Activated CD4-positive, alpha-beta T cell treated with anti-CD3 and anti-CD28 coated beads for 24 hours (primary cell): ENCODE measurements at places on chromosomes 3 and 15.

DNA sequence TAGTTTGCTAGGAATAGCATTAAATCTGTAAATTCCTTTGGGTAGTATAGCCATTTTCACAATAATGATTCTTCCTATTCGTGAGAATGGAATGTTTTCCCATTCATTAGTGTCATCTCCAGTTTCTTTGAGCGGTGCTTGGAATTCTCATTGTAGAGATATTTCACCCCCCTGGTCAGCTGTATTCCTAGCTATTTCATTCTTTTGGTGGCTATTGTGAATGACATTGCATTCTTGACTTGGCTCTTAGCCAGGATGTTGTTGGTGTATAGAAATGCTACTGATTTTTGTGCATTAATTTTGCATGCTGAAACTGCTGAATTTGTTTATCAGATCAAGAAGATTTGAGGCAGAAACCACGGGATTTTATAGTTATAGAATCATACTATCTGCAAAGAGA, 690.5 kb upstream of the ALCAM start:
- no peak for DNase-seq

- DNase-seq: no peak
Measured at GRCh38 chr15:74502301-74502700, 38.7 kb upstream of the ARID3B start.

GRCh38 chr3:101189176-101189575, 131.2 kb downstream of the IMPG2 start:
- DNase-seq: no peak

GRCh38 chr3:129657261-129658046, 51.0 kb upstream of the PLXND1 start:
- no peak for DNase-seq

DNA sequence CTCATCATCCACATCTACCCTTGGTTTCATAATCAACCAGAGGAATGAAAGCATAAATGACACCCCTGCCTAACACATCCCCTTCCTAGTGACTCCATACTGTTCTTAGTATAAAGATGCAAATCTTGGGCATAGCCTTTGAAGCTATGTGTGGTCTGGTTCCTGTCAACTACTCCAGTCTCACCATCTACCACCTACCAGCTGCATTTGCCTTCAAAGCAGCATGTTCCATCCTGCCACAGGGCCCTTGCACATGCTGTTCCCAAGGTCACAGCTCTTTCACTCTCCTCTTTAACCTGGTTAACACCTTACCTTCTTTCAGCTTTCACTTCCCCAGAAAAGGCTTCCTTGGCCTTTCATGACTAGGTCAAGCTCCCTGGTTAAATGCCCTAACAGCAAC, 62.3 kb upstream of the ARHGEF3 start:
- no peak for DNase-seq

- no peak for DNase-seq
Measured at GRCh38 chr15:47432826-47433225, 284.5 kb upstream of the SEMA6D start.

DNA sequence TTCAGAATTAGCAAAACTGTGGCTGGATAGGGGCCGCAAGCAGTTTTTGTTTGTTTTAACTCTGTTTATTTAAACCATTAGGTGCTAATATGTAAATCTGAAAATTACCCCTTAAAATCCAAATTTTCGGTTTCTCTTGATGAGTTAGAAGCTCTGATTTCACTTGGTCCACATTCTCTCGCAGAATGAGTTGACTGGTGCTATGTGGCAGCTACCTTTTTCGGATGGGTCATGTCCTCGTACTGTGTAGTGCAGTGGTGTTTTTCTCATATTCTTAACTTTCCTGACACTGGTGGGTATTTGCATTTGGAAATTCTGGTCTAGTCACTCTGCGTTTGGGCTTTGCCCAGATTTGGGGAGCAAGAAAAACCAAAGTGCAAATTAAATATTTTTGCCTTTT, 87.1 kb downstream of the DIPK2A start:
- no peak for DNase-seq

- no peak for DNase-seq
Measured at GRCh38 chr3:28637742-28638141, 289.1 kb upstream of the AZI2 start.

GRCh38 chr3:11643201-11643603, 513 bp downstream of the VGLL4 start:
- DNase-seq: peak; percentile 20

GRCh38 chr3:171559586-171559985, 99.4 kb upstream of the TNIK start:
- no peak for DNase-seq

GRCh38 chr15:42726114-42726513, 10.8 kb downstream of the CDAN1 start:
- no peak for DNase-seq

GRCh38 chr3:4655145-4656045, 162.2 kb downstream of the ITPR1 start:
- DNase-seq: no peak

- no peak for DNase-seq
Measured at GRCh38 chr3:5579946-5580345, 392.4 kb downstream of the EDEM1 start.

DNA sequence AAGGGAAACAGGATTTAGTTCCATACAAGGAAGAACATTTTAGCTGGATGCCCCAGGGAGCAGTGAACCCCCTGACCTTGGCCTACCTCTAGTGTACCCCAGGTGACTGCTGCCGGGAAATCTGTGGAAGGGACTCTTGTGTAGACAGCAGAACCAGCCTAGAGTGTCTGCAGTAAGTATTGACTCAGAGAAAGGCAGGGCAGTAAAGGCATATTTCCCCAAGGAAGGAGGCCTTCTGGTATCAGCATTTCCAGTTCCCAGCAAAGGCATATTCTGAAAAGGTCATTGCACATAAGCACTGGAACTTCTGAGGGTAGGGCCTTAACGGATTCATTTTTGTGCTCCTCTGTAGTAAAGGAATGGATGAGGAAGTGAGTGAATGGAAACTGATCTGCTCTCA, 246.2 kb downstream of the FAM43A start:
- no peak for DNase-seq

- no peak for DNase-seq
Measured at GRCh38 chr15:68186671-68187397, 18.3 kb downstream of the CALML4 start.

GRCh38 chr15:50107157-50107556, 11.9 kb downstream of the ATP8B4 start:
- no peak for DNase-seq

GRCh38 chr3:156997351-156997750, 162.6 kb downstream of the CCNL1 start:
- no peak for DNase-seq

GRCh38 chr15:31387092-31387478, 60.5 kb downstream of the KLF13 start:
- no peak for DNase-seq

DNA sequence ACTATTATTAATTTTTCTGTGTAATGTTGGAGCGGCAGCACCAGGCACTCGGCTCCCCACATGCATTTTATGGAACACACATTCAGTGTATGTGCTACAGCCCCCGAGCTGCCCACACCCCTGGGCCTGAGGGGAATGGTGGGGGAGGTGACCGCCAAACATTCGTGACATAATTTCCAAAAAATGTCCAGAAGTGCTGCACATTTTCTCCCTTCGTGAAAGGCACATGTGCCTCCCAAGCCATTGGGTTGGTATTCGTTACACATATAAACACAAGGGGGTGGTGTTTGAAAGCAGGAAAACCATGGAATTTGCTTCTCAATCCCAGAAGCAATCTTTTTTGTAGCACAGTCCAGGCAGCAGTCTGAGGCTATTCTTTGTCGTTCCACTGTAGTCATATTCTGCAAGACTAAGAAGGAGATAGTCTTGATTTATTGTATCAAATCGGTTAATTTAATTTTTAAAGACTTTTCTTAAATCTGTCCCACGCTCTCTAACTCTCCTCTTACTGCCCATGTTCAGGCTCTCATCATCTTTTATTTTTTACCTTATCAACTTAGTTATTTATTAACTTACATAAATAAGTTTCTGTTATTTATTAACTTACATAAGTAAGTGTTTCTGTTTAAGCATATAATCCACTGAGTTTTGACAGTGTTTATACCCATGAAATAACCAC, 39.2 kb upstream of the POLR2M start:
- no peak for DNase-seq

DNA sequence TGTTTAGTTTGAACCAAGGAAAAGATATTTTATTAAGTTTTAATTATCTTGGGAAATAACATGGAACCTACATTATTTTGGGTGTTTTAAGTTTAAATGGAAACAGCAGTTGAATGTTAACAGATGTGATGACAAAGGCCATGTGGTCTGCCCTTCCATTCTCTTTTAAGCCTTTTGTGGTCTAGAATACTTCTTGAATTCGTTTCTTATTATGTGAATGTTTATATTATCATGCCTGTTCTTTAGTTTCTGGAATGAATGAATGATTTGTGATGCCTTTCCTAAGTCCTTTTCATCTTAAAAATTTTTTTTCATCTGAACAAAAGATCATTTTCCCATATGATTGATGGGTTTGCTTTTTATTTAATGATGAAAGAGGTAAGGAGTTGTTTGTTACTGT, 44.6 kb downstream of the SNRK start:
- no peak for DNase-seq

DNA sequence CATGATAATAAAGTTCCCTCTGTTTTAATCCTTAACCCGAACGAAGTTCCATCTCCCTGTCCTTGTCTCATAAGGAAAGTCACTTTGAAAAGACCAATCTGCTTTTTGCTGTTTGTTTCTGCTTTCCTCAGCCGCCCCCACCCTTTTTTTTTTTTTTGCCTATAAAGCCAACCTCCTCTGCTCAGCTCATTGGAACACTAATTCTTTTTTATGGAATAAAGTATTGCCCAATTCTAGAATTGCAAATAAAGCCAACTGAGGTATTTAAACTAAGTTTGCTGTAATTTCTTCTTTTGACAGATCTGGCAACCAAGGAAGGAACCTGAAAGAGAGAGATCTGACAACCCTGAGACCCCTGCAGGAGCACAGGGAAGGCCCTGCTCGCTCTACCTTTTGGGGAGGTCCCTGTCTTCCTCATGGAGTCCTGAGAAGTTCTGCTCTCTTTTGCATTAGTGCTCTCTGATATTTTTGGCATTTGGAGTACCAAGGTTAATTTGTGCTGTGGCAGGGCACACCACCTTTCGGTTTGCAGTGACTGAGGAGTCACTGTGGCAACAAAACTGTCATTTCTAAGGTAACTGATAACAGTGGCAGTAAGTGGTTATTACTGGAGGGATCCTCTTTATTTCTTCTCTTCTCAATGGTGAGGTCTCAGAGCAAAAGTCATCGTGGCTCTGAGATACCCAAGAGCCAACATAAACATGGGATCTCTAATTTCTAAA, 35.2 kb upstream of the TRPM1 start:
- DNase-seq: no peak

DNA sequence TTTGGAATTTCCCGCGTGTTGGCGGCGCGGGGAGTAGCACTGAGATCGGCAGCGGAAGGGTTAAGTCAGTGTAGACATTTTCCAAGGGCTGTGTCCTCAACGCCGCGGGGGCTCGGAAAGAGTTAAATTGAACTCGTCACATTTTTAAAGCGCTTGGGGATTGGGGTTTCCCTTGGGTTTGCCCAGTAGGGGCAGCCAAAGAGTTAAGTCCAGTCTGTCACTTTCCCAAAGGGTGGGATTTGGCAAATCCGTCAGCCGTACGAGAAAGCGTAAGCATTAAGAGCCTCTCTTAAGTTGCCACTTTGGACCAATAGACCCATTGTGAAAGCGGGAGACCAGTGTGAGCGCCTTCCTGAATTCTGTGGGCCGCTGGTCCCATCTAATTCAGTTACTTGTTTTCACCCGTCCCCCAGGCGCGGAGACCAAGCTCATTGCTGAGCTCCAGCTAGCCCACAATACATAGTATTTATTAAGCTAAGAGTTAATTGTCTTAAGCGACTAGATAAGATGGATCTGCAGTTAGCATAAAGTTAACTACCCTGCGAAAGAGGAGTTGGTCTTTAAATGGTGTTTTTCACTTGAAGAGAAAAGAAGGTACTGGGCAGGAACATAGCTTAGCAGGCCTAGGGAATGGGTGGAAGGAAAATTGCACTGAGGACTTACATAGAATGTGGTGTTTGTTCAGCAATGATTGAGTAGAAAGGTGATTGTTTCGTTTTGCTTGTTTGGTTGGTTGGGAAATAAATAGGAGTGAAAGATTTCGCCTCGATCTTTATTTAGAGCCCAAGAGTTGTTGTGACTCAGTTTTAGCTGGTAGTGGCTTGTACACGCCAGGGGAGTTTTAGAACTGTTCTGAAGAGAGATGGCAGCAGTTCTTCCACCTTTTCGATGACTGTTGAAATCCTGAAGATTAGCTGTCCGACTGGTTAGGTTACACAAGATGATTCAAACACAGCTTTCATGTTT, 932 bp downstream of the ARL8B start:
- DNase-seq: peak; percentile 12
